Frontal cortex (tissue), 4 donors: ENCODE measurements at places on chromosomes 11 and 22. TPM values are rescaled to one million over a fixed set of nuclear protein-coding genes. Genes with fewer than 3 reads are reported as not detected.

DNA sequence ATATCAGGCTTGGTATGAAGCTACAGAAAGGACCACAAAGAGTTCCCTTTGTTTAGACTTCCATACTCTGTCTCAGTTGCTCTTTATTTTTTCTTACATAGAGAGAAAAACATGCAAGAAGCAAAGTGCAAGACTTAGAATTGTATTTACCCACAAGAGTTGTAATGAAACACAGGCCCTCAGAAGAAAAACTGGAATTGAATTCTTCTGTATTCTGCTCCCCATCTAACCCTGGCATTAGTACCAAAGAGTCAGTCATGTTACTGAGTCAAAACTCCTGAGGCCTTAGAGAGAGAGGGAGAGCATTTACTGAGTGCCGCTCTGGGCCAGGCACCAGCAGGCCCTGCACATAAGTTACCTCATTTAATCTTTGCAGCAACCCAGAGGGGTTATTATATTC, 43.9 kb upstream of the DLAT start:
- DNase-seq, result no peak

- no peak for DNase-seq
Observed at GRCh38 chr11:107397357-107397756, 60.3 kb downstream of the CWF19L2 start.

- DNase-seq, result no peak
Observed at GRCh38 chr11:104771763-104772162, 126.5 kb downstream of the CASP12 start.

The CCND1 gene
- total RNA-seq, result 10.2 TPM

- DNase-seq, result no peak
Observed at GRCh38 chr11:74970852-74971395, 17.8 kb upstream of the NEU3 start.

DNA sequence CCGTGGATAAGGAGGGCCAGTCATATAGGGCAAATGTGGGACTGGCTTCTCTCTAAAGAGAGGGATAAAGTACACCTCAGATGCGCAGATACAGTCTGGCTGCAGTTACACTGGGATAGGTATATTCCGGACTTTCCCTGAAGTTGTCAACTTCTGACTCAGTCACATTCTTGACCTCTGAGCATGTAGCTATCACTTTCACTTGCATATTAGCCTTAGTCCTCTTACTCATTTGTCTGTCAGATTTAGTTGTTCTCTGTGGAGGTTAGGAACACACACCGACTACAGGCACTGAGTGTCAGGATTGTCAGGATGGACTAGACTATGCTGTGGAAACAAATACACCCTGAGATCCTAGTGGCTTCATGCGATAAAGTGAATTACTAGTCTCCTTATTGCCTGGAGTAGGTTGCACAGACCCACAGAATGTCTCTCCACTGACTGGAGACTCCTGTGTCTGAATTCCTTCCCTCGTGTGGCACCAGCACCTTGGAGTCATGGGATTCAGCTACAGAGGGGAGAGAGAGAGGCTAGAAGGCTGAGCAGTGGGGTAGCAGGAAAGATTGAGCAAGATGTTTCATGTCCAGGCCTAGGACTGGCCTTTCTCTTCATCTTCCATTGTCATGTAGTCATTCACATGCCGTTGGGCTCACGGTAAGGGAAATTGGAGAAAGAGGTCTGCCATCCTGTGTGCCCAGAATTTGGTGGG, 654.3 kb downstream of the NTM start:
- DNase-seq, result no peak

The LGR4 gene
- 17.1 TPM for total RNA-seq

- no peak for DNase-seq
Observed at GRCh38 chr11:16959602-16960001, 54.6 kb downstream of the PLEKHA7 start.

GRCh38 chr11:79083352-79083751, 357.5 kb downstream of the TENM4 start:
- no peak for DNase-seq

DNA sequence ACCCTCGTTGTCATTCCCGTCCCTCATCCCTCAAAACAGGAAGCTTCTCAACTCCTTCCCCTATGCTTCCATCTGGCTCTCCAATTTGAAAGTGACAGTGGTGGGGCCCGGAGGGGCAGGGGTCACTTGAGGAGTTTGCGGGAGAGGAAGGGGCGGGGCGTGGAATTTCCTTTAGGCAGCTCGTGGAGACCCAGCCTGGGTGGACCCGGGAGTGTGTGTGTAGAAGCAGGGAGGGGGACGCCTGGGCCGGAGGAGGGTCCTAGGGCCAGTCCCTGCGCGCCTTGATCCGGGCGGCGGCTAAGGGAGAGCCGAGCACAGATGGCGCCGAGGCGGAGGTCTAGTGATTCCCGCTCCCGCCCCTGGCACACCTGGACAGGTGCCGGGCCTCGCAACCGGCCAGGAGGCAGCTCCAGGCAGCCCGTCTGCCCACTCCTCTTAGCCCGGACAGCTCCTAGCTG, 7.8 kb upstream of the PAX6 start:
- no peak for DNase-seq

The UBTFL1 gene
- total RNA-seq, result not detected

DNA sequence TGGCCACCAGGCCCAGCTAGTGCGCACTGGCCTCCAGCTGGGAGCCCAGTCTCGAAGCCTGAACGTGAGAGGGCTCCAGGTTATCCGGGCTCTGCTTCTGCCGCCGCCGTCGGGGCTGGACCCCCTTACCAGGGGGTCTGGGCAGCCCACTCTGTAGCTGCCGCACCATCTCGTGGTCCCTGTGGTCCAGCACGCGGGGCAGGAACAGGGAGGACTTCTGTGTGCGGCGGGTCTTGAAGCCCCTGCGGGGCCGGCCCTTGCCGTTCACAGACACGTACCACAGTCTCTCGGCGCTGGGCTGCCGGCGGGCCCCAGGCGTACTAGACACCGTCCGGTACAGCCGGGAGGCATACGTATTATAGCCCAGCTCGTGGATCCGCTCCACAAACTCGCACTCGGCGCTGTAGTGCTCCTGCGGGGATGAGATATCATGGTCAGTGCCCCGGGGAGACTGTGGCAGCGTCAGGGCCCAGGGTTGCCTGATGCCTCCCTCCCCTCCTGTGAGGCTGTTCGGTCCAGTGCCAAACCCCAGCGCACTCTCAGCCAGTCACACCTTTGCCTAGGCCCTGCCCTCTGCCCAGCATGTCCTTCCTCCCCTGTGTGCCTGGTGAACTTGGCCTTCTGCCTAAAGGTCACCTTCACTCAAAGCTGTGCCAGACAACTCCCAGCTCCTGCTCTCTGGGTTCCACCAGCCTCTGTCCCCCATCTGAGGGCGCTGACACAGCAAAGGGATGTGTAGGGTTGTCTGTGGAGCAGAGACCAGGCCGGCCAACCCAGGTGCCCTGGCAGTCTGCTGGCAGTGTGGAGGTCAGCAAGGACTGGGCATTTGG, 8.7 kb downstream of the FGF3 start:
- DNase-seq, result no peak

GRCh38 chr22:17700778-17701177, 62.2 kb downstream of the BCL2L13 start:
- no peak for DNase-seq

DNA sequence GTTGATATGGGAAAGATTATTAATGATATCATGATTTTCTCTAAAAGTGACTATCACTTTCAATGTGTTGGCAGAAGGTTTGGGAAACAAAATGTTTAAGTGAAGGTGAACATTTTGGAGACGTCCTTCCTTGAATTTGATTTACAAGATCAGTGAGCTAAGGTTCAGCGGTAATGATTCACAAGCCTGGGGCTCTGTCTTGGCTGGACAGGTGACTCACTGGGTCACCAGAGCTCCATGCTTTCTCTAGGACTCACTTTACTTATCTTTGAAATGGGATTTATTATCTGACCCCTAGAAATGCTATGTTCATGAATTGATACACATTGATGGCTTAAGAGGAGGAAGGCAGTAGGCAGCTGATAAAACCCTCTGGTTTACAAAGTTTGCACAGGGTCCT, 437.5 kb downstream of the NTM start:
- DNase-seq, result no peak

The CASP4 gene
- total RNA-seq, result 2.9 TPM

DNA sequence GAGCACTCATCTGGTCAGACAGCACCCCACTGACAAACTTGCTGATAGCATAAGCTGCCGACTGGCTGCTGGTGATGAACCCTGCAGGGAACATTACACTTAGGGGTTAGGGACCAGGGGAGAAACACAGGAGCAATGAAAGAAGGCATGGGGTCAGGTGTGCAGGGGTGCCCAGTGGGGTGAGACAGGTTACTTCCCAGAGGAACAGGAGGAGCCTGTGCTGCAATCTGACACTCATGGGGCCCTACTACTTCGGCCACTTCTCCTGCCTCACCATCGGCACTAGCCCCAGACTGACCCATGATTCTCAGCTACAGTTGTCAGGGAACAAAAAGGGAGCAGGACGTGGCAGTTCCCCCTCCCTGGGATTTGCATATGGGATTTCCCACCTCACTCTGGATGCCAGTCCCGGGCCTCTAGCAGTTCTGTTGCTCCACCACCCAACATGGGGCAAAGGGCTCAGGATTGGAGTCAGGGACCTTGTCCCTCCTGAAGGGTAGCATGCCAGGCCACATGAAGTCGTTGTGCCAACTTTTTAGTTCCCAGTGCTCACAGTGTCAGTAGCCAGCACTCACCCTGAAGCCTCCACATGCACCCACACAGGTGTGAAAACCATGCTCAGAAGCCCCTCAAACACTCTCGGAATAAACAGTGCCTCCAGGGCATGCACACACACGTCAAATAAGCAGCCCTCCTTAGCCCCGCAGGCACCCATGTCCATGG, 2.2 kb downstream of the SLC37A4 start:
- no peak for DNase-seq

The C11orf87 gene
- 34.2 TPM for total RNA-seq

- DNase-seq, result no peak
Observed at GRCh38 chr11:123216249-123216648, 21.2 kb upstream of the CLMP start.

The MPZL3 gene
- total RNA-seq, result 2.4 TPM

The SYT13 gene
- total RNA-seq, result 191 TPM

DNA sequence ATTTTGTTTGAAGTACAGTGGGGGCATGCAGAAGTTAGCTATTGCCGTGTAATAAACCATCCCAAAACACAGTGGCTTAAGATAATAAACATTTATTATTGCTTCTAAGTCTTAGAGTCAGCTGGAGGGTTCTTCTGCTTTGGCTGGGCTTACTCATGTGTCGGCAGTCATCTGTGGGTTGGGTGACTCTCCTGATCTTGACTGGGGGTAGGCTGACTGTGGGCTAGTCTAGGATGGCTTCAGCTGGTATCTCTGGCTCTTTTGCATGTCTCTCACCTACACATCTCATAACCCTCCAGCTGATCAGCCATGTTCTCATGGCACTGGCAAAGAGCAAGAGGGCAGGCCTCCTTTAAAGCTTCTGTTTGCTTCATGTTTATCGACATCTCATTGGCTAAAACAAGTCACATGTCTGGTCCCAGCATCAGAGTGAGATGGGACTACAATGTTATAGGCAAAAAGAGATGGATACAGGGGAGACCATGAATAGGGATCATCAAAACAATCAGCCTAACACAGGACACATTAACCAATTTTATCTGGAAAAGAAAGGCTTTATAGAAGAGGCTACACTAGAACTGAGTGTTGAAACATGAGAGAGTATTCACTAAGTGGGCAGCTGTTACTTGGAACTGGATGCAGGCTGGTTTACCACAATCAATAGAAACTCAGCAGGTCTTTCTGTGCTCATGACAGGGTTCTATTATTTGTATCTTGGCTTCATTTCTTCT, 5.1 kb downstream of the LRRC51 start:
- no peak for DNase-seq

The TIGD3 gene
- total RNA-seq, result 5.3 TPM

DNA sequence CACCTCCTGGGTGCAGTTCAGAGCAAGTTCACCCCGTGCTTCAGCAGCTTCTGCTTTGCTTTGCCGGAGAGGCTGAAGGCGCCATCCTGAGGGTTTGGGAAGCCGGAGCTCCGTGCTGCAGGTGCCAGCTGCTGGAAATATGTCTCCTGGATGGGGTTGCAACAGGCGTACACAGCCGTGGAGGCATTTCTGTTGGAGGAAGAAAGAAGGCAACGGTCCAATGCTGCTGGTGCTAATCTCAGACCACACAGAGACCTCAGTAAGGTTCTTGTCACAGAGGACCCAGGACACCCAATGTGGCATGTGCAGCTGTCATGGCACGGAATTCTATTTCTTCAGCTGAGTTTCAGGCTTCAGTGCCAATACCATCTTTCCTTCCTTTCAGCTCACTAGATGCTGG, 24.2 kb downstream of the ASPHD2 start:
- DNase-seq, result no peak

- no peak for DNase-seq
Observed at GRCh38 chr22:24518228-24518627, 23.1 kb downstream of the UPB1 start.

The NDUFV1 gene
- 182 TPM for total RNA-seq

The AMOTL1 gene
- 35.5 TPM for total RNA-seq

DNA sequence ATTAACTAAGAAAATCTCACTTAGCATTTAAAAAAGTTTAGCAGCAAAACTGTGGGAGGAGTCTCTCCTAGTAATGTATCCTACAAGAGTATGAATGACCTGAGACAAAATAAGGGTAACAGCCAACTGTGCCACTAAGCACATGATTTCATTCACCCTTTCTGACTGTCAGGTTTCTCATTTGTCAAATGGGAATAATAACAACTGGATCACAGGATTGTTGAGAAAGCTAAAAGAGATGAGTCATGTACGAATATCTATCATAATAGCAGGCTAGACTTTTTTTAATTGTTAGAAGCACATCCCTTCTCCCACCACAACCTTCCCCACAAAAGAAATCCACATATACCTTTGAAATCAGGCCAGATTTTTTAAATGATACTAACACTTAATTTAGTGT, 39.5 kb downstream of the MTMR2 start:
- DNase-seq, result no peak

DNA sequence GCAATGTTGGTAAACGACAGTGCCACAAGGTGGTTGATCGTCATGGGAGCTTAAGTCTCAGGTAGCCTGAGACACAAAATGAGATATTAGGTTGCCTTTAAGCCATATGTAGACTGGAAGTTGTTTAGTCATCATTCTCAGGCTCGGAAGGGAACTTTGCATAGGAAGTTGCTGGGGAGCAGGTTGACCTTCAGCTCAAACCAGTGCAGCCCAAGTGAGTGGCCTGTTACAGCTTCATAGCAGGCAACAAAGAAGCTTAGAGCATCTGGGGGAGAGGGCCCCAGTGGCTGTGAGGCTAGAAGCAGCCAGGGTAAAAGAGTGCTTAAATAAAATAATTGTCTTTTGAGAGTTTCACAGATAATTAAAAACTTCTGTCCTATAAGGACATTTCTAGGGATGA, 404.0 kb downstream of the GUCY1A2 start:
- no peak for DNase-seq

DNA sequence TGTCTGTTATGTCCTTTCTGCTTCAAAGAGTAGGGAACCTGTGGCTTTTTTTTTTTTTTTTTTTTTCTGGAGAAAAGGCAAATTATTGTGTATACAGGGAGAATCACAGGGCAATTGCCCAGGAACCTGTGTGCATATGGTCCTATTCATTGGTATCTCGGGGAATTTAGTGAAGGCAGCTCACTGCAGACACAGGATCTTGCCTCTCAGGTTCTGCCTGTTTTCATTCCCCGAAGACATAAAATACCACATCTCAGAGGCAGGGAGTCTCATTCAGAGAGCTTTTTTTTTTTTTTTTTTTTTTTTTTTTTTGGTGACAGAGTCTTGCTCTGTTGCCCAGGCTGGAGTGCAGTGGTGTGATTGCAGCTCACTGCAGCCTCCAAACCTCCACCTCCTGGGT, 88.3 kb downstream of the OSBP2 start:
- DNase-seq, result no peak

- no peak for DNase-seq
Observed at GRCh38 chr22:28791841-28792490, 8.4 kb downstream of the XBP1 start.
